Smooth muscle cell of bladder (primary cell): ENCODE measurements at places on chromosomes 12 and 14. TPM values are rescaled to one million over a fixed set of nuclear protein-coding genes. Genes with fewer than 3 reads are reported as not detected.

Gene TMTC1
- total RNA-seq, result 83.5 and 88.6 TPM in 2 replicates

Gene PLEKHH1
- 0.14 and 0.18 TPM in 2 replicates for total RNA-seq

Gene PPFIA2
- 0.85 and 2.2 TPM in 2 replicates for total RNA-seq

Gene FLVCR2
- 0.71 and 0.92 TPM in 2 replicates for total RNA-seq

Gene LBHD2
- not detected in 2 replicates for total RNA-seq

Gene KLRB1
- under 0.01 TPM in 1 of 2 replicates, not detected in the other for total RNA-seq

Gene DEGS2
- under 0.01 and 0.46 TPM in 2 replicates for total RNA-seq

Gene GUCY2C
- total RNA-seq, result not detected in 2 replicates
